ENCODE measurements at places on chromosomes 4 and X. TPM values are rescaled to one million over a fixed set of nuclear protein-coding genes. Genes with fewer than 3 reads are reported as not detected.

- no peak for DNase-seq
Measured at GRCh38 chr4:33255094-33255493, 2534.9 kb downstream of the PCDH7 start.

DNA sequence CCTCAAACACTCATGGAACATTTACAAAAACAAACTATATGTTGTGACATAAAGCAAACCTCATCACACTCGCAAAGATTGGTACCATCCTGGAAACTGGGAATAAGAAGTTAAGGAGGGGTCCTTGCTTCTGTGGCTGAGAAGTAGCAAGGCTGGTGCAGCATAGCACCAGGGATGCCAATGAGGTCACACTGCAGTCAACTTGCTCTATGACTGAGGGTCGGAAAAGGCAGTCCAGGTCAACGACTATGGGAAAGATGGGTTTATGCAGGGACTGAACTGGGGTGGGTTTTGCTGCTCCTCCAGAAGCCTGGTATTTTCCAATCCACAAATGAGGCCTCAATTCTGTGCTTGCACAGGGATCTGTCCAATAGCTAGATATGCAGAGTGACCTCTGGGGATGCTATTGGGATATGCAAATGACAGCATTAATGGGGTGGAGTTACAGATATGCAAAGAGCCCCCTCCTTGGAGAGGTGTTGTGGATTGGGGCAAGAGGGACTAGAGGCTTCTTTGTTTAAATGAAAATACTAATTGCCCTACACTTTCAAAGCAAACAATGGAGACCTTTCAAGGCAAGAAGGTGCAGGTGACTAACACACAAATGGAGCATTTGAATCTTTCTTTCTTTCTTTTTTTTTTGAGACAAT is 7.2 kb upstream of the IL13RA1 start:
- no peak for DNase-seq

DNA sequence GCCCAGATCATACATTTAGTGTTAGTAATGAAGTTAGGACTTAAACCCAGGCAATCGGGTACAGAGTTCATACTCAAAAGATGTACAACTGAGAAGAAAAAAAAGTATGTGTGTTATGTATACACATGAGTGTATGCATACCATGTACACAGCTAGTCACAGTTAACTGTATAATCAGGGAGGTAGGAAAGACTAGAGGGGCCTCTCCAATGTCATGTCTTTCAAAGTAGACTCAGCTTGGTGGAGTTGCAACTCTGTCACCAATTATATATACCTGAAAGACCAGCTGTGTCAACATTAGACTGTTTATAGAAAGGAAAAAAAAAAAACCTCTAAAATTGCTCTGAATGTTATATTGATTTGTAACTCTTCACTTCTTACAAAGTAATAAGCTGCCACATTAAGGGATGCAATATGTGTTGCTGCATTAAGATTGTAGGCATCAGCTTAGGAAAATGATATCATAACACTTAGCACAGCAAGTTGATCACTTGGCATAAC is 167.5 kb downstream of the DCTD start:
- DNase-seq, result no peak

DNA sequence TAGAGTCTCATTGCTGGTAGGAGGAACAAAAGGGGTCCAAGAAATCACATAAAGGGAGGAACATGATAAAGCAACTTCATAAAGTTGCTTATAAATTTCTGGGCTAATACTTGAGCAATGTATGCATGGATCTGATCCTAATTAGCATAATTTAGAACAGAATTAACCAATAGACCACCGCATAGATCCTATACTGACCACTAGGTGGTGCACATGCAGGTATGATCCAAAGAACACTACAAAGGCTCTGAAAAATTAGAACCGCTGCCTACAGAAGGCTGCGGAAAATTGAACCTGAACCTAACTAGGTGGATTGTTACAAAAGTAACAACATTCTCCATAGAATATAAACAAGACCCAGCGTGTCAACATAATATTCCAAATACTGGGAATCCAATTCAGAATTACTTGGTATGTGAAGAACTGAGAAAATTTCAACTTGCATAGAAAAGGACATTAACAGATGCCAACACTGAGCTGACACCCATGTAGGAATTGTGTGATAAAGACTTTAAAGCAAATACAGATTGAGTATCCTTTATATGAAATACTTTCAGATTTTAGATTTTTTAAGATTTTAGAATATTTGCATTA is 23.3 kb downstream of the BRCC3 start:
- no peak for DNase-seq

DNA sequence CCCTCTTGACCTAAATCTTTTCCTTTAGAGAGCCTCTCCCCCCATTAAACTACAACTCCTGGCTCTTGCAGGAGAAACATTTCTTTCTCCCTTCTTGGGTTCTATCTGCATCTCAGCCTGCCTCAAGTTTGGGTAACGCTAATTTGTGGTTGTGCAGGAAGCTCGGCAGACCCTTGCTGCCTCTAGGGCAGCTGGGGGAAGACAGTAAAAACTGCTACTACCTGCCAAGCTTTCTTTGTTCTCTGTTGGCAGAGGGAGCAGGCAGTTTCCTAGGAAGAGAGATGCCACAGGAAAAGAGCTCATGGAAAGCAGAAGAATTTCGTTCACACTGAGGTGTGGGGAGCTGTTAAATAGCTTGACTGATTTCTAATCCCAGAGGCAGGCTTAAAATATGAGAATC is 555.6 kb upstream of the IGFBP7 start:
- DNase-seq, result no peak

DNA sequence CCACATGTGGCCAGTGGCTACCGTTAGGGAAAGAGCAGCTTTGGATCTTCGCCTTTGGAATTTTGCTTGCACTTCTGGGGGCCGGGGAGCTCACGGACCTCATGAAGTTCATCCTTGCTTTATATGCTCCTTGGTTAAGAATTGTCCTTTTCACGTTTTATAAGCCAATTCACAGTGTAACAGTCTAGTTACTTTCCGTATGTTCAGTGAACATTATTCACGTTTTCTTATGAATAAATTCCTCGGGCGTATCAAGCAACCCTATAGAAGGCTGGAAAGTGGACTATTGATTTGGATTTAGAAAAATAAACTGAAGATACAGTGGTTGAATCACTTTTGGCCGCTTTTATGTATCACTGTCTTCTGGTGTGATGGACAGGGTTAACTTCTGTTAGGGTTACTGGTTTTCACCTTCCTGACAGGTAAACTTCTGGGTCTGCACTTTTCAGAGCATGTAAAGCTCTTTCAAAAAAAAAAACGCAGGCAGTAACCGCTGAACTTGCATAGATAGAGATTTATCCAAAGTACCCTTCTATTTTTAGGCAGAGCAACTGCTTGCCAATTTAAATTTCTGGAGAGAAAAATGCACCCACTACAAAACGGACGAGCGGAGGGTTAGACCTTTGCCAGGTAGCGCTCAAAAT is 569 bp upstream of the PDLIM5 start:
- DNase-seq, result no peak

DNA sequence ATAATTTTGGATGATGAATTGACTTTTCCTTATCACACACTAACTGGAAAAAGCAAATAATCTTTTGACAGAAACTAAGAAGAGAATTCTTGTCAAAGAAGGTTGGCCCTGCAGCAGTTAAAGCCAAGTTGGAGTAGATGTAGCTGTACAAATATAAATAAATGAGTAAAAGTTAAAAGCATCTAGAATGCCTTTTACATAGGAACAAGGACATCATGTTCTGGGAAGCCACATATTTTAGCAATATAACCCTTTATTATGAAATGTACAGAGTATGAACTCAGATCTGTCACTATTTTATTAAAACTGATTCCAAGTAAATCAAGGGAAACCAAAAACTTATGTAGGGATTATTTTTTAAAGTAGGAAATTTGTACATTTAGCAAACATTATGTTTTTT is 269.4 kb upstream of the FAT4 start:
- no peak for DNase-seq

GRCh38 chr4:2350982-2351381 is 67.5 kb downstream of the ZFYVE28 start:
- DNase-seq, result no peak

GRCh38 chr4:6768539-6768905 is 14.0 kb upstream of the KIAA0232 start:
- no peak for DNase-seq

- DNase-seq, result no peak
Measured at GRCh38 chr4:169096221-169096620, 86.2 kb upstream of the CBR4 start.

GRCh38 chr4:157912212-157912611 is 260.6 kb downstream of the GASK1B start:
- DNase-seq, result no peak

DNA sequence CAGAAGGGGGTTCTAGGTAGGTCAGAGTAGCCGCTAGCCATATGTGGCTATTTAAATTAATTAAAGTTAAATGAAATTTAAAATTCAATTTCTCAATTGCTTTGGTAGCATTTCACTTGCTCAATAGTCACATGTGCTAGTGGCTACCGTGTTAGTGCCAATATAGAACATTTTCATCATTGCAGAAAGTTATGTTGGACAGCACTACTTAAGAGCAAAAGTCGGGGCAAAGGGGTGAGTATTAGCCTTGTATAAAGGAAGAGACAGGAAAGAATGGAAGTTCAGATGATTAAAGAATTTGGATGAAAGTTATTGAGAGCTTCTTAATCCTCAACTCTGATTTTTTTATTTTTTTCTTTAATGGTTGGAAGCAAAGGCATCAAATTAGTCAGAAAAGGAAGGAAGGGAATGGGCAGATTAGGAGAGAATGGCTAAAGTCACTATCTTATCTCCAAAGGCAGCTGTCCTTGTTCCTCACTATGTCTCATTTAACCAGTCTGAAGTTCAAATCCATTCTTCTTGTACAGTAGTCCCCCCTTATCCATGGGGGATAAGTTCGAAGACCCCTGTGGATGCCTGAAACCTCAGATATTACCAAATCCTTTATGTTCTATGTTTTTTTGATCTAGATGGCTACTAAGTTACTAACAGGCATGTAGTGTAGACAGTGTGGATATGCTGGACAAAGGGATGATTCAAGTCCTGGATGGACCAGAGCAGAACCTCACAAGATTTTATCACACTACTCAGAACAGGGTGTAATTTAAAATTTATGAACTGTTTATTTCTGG is 22.9 kb downstream of the OCIAD1 start:
- DNase-seq, result no peak

DNA sequence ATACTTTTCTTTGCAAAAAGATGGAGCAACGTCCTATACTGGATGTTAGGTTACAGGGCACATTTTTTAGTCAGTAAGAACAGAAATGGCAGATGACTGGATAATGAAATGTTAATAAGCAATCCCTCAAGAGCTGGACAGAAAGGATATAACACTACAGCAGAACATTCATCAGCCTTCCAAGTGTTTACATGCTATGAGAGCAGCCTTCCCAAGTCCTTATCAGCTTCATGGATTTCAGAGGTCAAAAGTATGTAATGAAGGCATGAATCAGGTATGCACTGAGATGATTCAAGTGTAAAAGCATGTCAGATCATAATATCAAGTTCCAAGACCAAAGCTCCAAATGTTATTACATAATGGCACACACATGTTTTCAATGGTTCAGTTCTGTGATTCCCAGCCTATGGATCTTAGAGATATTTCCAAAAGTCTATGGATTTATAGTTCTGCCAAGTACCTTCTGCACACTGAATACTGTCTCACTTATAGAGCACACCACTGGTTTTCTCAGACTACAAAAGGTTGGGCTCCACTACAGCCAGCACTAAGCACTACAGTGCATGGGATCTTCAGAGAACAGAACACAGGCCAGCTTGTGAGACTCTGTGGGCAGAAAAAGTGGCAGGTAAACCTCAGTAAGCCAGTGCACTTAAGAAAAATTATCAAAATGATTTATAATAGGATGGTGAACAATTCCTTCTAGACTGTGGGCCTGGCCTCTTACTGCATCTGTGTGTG is 49.2 kb downstream of the GPC4 start:
- DNase-seq, result no peak

- no peak for DNase-seq
Measured at GRCh38 chr4:1047976-1048772, 36.7 kb downstream of the FGFRL1 start.

GRCh38 chr4:41318839-41319530 is 62.3 kb downstream of the UCHL1 start:
- no peak for DNase-seq

- no peak for DNase-seq
Measured at GRCh38 chrX:74525116-74525515, 89.3 kb downstream of the RLIM start.

- no peak for DNase-seq
Measured at GRCh38 chrX:46627711-46628419, 54.3 kb downstream of the CHST7 start.

GRCh38 chr4:102564399-102565059 is 63.4 kb downstream of the NFKB1 start:
- DNase-seq, result no peak

DNA sequence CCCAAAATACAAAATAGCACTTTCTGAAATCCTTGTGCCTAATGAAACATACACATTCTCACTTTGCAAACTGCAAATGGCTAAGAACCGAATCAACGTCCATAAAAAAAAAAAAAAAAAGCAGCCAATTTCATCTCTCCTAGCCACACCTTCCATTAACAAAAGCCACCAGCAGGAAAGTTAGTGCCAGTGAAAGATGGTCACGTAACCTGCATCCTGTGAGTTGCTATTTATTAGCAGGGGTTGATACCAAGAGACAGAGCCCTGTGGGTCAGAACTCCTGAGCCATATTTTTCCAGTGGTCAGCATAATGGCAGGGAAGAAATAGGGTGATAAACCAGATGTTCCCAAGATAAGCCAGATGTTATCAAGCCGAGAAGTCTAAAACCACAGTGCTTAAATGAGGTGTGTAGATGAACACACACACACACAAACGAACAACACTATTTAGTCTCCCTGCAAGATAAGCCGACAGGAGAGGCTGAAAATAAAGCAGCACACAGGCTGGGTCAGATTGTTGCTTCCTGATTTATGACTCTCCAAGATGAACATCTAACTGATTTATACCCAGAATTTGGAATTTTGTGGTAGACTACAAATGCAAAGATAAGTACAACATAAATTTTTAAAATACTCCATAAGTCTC is 11.5 kb downstream of the PPARGC1A start:
- no peak for DNase-seq

DNA sequence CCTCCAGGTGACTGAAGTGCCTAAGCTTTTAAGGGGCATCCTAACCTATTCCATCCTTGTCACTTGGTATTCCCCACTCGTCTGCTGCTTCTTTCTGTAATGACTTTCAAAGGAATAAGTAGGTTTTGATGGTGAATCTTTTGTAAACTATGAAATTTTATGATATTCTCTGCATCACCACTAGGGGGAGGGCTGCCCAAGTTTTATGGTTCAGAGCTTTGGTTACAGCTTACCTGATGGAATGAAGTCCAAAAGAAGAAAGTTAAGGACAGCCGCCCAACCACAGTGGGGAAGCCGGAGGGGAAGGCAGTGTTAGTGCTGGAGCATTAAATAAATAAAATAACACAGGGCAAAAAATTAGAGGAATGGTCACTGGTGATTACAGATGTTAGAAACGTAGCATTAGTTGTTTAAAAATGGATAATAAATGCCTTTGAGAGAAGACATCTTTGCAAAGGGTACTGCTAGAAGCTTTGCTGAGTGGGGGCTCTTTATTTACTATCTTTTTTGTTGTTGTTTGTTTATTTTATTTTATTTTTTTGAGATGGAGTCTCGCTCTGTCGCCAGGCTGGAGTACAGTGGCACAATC is 204.9 kb downstream of the GBA3 start:
- peak; percentile 3 for DNase-seq

The CT45A10 gene
- not detected for total RNA-seq

The AVPR2 gene
- not detected for total RNA-seq

The GAGE12C gene
- not detected for total RNA-seq

The CXCR3 gene
- total RNA-seq, result not detected

The HTR2C gene
- not detected for total RNA-seq

The TRAPPC2 gene
- total RNA-seq, result 11.9 TPM

Data from HCT116 (cell line).